ENCODE measurements at places on chromosomes 3 and 15. TPM values are rescaled to one million over a fixed set of nuclear protein-coding genes. Genes with fewer than 3 reads are reported as not detected.
A peak's percentile ranks its signal among the peaks of the same experiment; 100 is the strongest.

XCR1 gene
- not detected for total RNA-seq

GRCh38 chr3:122929188-122930062 is 98.1 kb downstream of the SEMA5B start:
- H3K36me3 ChIP-seq, result no peaks in the 10 kb centered on the region
- peak; percentile 40 for DNase-seq
- H3K27ac ChIP-seq, result no peak overlapping the region
- H3K27me3 ChIP-seq, result no peaks in the 10 kb centered on the region

TRH gene
- not detected for total RNA-seq

DNA sequence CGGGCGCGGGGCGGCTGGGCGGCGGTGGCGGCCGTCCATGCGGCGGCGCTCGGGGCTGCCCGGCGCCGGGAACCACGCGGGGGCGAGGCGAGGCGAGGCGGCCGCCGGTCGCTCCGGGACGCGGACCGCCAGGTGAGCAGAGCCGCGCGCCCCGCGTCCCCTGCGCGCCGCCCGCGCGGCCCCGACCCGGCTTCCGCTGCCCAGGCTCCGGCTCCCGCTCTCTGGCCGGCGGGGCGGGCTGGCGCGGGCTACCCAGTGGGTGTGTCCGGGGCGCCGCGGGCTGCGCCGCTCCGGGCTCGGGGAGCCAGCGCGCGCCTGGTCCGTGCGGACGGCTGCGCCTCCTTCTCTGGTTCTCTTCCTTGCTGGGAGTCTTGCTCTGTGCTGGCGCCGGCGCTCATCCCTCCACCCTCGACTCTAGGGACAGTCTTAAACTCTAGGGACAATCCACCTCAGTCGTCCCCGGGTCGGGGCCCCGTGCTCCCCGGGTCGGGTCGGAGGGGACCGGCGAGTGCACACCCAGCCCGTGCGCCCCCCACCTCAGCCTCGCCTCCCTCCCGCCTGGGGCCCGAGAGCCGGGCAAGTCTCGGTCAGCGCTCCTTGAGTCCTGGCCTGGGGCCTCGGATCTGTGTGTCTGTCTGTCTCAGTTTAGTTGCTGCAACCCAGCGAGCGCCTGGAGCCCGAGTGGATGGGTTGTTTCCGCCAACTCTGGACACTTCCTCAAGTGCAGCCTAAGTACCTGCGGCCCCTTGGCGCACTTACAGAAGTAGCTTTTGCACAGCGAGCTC is 488 bp downstream of the THSD4 start:
- no peak for DNase-seq
- H3K36me3 ChIP-seq, result no peaks in the 10 kb centered on the region
- peak overlapping the region; percentile 49 for H3K4me3 ChIP-seq
- H3K27ac ChIP-seq, result no peak overlapping the region
- peaks cover 6% of the 10 kb centered on the region for H3K4me1 ChIP-seq

GRCh38 chr3:106333911-106334618 is 465.3 kb upstream of the CBLB start:
- no peaks in the 10 kb centered on the region for H3K36me3 ChIP-seq
- H3K4me3 ChIP-seq, result no peak overlapping the region
- no peak overlapping the region for H3K27ac ChIP-seq
- DNase-seq, result no peak
- no peaks in the 10 kb centered on the region for H3K4me1 ChIP-seq

DNA sequence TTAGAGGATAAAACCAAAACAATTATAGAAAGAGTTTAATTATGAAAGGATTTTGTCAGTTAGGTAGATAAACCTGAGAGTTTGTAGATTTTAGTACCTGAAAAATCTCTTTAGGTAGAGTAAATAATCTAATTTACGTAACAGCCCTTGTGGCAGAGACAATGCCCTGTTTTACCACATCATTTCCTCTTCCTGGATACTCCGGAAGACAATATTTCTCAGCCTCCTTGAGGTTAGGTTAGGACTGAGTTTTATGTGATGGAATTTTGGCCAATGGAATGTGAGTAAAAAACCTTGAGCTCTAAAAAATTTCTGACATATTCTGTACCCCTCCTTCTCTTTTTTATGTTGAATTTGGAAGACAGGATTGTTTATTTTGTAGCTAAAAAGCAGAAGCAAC is 50.7 kb upstream of the TPRG1 start:
- H3K27me3 ChIP-seq, result no peaks in the 10 kb centered on the region
- H3K4me3 ChIP-seq, result no peak overlapping the region
- no peak for DNase-seq
- H3K36me3 ChIP-seq, result no peaks in the 10 kb centered on the region
- H3K4me1 ChIP-seq, result no peaks in the 10 kb centered on the region
- no peak overlapping the region for H3K27ac ChIP-seq

ATP13A5 gene
- not detected for total RNA-seq

DNA sequence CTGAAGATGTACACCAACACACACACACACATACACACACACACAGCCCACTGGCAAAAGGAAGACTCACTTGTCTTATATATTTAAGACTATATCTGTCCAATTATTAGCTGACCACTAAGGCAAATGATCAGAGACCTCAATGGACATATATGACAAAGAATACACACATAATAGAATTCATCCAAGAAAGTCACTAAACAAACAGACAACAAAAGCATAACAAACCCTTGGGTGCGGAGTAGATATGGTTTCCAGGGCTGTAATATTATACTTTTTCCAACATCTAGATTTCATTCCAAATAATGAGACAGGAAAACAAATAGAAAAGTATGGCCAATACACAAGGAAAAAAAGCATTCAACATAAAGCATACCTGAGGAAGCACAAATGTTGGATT is 72.3 kb upstream of the PRICKLE2 start:
- peaks cover 21% of the 10 kb centered on the region for H3K4me1 ChIP-seq
- H3K4me3 ChIP-seq, result no peak overlapping the region
- no peak for DNase-seq
- no peak overlapping the region for H3K27ac ChIP-seq
- H3K36me3 ChIP-seq, result no peaks in the 10 kb centered on the region
- H3K27me3 ChIP-seq, result no peaks in the 10 kb centered on the region

DAG1 gene
- total RNA-seq, result 42.8 TPM

- H3K4me1 ChIP-seq, result no peaks in the 10 kb centered on the region
- DNase-seq, result no peak
- H3K27me3 ChIP-seq, result no peaks in the 10 kb centered on the region
- no peaks in the 10 kb centered on the region for H3K36me3 ChIP-seq
- H3K27ac ChIP-seq, result no peak overlapping the region
Measured at GRCh38 chr3:106930086-106930485, 447.2 kb upstream of the CCDC54 start.

RAD18 gene
- total RNA-seq, result 25.8 TPM

DNA sequence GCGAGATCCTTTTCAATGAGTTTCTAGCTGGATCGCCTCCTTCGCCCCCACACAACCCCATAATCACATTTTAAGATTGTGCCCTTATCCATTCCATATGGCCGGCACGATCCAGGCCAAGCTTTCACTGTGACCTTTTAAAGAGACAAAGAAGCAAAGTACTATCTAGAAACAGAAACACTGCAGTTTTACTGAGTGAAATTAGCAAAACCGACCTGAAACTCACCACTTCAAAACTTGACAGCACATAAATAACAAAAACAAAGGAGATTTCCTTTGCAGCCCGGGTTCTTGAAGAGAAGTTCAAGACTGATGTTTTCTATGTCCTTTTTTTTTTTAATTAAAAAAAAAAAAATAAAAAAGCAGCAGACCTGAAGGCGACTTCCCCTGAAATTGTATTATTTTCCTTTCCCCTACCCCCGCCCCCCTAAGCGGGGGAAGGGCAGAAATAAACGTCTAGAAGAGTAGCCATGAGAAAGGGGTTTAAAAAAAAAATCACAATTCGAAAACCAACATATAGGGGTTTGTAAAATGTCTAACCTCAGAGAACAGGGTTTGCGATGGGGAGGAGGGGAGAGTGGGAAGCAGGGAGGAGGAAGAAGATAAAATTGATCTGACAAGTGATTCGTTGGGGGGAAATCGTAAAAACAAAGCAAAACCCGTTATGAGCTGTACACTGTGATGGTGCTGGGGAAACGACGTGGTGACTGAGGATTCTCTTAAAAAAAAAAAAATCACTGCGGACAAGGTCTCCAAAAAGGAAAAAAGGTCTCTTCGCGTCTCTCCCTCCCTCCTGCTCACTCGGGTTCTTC is 1.5 kb downstream of the SATB1 start:
- DNase-seq, result peak; percentile 66
- H3K4me3 ChIP-seq, result peak overlapping the region; percentile 85
- H3K27me3 ChIP-seq, result no peaks in the 10 kb centered on the region
- peak overlapping the region; percentile 95 for H3K27ac ChIP-seq

DNA sequence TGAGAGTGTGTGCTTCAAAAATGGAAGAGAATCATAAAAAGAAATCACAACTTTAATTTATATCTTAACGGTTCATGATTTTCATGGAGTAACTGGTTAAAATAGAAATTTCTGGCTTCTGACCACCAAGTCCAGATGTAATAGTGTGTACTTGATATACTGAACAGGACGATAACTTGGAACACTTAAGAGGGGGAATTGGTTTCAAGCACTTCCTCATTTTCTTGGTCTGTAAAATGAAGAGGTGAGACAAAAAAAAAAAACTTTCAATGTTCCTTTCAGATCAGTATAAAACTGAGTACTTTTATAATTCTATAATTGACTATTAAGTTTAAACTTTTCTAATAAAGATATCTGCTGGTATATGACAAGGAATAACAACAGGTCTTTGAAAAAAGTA is 64.0 kb upstream of the TRA2B start:
- H3K27me3 ChIP-seq, result no peaks in the 10 kb centered on the region
- H3K36me3 ChIP-seq, result no peaks in the 10 kb centered on the region
- H3K4me3 ChIP-seq, result no peak overlapping the region

DNA sequence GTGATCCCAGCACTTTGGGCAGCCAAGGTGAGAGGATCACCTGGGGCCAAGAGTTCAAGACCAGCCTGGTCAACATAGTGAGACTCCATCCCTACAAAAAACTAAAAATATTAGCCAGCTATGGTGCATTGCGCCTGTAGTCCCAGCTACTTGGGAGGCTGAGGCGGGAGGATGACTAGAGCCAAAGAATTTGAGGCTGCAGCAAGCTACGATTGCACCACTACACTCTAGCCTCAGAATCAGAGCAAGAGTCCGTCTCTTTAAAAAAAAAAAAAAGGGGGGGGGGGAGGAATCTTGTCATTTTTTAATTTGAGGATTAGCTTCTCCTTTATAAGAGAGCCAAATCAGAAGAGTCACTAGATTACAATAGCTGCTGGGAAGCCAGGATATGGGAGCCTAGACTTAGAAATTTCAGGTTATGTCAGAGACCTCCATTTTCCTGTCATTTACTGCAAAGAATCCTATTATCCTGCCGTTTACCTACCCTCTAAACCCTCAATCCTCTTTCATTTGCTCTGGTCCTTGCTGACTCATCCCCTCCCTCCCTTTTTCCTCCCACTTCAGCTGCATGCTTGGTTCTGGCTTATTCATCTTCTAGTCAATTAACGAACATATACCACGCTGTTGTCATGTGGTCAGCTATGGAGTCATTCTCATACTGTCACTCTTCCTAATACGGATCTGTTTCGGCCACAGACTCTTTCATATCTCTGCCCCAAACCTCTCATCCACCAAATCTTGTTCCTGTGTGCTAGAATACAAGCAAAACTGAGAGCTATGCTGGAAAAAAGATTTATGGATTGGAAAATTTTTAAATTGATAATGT is 83.8 kb upstream of the PPIB start:
- H3K27me3 ChIP-seq, result no peaks in the 10 kb centered on the region
- no peaks in the 10 kb centered on the region for H3K36me3 ChIP-seq
- H3K4me3 ChIP-seq, result no peak overlapping the region
- peak overlapping the region; percentile 61 for H3K27ac ChIP-seq

DNA sequence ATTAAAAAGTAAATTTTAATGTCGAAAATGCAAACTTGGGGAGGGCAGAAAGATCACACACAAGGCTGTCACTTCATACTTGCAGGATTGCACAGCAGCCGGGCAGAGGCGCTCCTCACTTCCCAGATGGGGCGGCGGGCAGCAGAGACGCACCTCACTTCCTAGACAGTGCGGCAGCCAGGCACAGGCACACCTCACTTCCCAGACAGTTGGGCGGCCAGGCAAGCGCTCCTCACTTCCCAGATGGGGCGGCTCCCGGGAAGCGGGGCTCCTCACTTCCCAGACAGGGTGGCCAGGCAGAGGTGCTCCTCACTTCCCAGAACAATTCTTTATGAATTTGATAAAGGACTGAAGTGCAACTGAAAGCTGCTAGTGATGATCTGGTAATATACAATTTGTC is 21.2 kb downstream of the RLBP1 start:
- H3K4me1 ChIP-seq, result no peaks in the 10 kb centered on the region
- no peak overlapping the region for H3K4me3 ChIP-seq
- H3K27ac ChIP-seq, result peak overlapping the region; percentile 1
- DNase-seq, result no peak

DNA sequence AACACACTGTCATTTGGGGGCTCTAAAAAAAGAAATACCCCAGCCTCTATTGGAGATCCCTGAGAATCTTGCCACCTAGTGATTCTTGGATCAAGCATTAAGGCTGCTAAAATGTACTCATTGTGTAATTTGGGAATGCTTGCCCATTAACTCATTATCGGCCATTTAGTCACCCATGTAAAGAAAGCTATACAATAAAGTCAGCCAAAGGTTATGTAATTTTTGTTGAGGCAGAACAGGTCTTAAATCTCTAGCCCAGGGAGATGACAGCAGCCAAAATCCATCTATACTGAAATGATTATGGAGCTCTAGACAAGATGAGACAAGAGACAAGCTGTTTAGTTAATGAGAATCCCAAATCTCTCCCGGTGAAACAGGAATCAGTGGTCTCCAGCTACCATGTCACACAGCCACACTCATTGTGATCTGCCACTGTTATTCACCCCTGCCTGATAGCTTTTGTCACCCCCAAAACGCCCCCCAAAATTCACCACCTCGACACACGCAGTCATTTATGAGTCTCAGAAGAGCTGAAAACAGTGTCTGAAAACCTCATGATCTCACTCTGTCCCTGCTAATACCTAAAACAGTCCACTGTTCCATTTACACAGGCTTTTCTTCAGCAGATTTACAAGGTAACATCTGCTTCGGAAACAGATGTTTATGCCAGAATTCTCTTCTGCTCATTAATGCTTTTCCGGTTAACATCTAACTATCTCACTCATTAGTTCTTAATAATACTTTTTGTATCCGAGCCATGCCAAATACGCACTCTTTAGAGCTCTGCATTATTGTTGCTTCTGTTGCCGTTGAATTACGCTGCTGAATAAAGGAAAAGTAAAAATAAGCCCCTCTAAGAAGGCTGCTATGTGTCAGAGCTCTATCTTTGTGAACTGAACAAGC is 138.5 kb downstream of the RORA start:
- no peak for DNase-seq
- peaks cover 5% of the 10 kb centered on the region for H3K4me1 ChIP-seq
- peak overlapping the region; percentile 26 for H3K27ac ChIP-seq
- peak overlapping the region; percentile 0 for H3K4me3 ChIP-seq

PTPN9 gene
- total RNA-seq, result 12.2 TPM

ZNF860 gene
- total RNA-seq, result under 0.01 TPM

- H3K4me1 ChIP-seq, result no peaks in the 10 kb centered on the region
- H3K27me3 ChIP-seq, result no peaks in the 10 kb centered on the region
- no peak for DNase-seq
- no peak overlapping the region for H3K4me3 ChIP-seq
- no peaks in the 10 kb centered on the region for H3K36me3 ChIP-seq
Measured at GRCh38 chr3:79255702-79256101, 512.1 kb downstream of the ROBO1 start.

GRCh38 chr3:114128826-114129225 is 50.0 kb downstream of the DRD3 start:
- no peak for DNase-seq
- no peaks in the 10 kb centered on the region for H3K4me1 ChIP-seq
- no peaks in the 10 kb centered on the region for H3K27me3 ChIP-seq
- H3K27ac ChIP-seq, result no peak overlapping the region

OXSM gene
- total RNA-seq, result 5.0 TPM
